ENCODE measurements at places on chromosomes 16 and 17.

DNA sequence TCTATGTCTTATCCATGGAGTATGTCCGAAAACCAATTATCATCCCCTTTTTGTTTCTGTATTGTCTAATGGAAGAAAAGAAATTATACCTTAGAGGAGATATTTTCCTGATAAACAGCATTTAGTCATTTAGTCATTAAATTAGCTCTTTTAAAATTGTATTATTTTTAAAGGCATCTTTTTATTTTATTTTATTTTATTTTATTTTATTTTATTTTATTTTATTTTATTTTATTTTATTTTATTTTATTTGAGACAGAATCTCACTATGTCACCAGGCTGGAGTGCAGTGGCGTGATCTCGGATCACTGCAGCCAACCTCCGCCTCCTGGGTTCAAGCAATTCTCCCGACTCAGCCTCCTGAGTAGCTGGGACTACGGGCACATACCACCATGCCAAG lies 559.1 kb downstream of the CDH13 start:
- H3K4me1 ChIP-seq, result no peaks in the 10 kb centered on the region
- DNase-seq, result no peak
- H3K27ac ChIP-seq, result no peak overlapping the region
- H3K4me3 ChIP-seq, result no peak overlapping the region
- H3K36me3 ChIP-seq, result no peaks in the 10 kb centered on the region

DNA sequence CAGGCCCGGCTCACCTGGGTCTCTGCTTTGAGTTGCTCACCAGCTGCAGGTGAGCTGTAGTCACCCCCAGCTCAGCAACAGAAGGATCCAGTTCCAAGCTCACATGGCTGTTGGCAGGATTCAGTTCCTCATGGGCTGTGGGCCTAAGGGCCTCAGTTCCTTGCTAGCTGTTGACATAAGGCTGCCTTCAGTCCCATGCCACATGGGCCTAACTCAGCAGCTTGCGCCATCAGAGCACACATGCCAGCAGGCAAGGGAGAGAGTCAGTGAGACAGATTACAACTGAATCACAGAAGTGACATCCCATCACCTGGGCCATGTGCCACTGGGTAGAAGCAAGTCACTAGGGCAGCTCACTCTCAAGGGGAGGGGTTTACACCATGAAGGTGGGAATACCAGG lies 24.7 kb downstream of the PSMD7 start:
- no peak overlapping the region for H3K27ac ChIP-seq
- H3K27me3 ChIP-seq, result no peaks in the 10 kb centered on the region

GRCh38 chr16:11384184-11384955 lies 39.1 kb downstream of the RMI2 start:
- no peak for DNase-seq
- no peaks in the 10 kb centered on the region for H3K27me3 ChIP-seq
- H3K27ac ChIP-seq, result no peak overlapping the region
- no peak overlapping the region for H3K4me3 ChIP-seq
- H3K36me3 ChIP-seq, result no peaks in the 10 kb centered on the region
- H3K4me1 ChIP-seq, result no peaks in the 10 kb centered on the region

- no peak overlapping the region for H3K4me3 ChIP-seq
- H3K27me3 ChIP-seq, result no peaks in the 10 kb centered on the region
- no peaks in the 10 kb centered on the region for H3K4me1 ChIP-seq
- no peak for DNase-seq
- H3K27ac ChIP-seq, result no peak overlapping the region
Measured at GRCh38 chr16:10799736-10800135, 18.9 kb downstream of the TVP23A start.

GRCh38 chr16:5071681-5072333 lies at the start of gene ALG1:
TSS of gene ALG1 (plus strand) at chr16:5071843. CDS start at chr16:5071850, 7 bp downstream.
- no peaks in the 10 kb centered on the region for H3K4me1 ChIP-seq
- no peak within 1 kb of the TSS for H3K27ac ChIP-seq
- no peaks in the 10 kb centered on the region for H3K27me3 ChIP-seq
